ENCODE measurements at places on chromosomes 1 and 21.

DNA sequence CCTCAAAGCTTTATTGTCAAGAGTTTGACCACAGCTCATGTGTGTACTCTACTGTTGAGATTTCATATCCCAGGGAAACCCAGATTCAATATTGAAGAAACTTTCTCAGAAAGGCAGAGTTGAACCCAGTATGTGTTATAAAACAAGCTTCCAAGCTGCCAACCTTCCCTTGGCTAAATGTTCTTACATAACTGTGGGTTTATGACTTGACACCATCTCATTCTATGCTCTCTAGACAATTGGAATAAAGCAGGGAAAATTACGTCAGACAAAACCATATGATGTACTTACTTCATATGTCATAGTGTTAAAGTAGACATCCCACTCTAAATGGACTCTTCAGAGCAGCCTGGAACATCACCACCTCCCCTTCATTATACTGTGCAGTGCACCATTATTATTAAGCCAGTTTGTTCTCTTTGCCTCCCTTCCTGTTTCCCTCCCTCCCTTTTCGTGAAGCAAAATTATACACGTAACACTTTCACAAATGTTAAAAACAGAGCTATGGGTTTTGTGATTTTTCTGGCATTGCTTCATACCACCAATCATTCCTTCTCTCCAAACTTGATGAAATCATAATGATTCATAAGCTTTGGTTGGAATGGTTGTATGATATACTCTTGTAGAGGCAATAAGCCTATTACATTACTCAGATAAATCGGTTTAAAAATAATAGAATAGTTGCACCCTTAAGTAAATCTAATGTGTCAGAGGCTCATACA, 507.2 kb downstream of the LTN1 start:
- H3K27me3 ChIP-seq = no peaks in the 10 kb centered on the region
- H3K36me3 ChIP-seq = no peaks in the 10 kb centered on the region
- DNase-seq = no peak
- no peak overlapping the region for H3K27ac ChIP-seq

DNA sequence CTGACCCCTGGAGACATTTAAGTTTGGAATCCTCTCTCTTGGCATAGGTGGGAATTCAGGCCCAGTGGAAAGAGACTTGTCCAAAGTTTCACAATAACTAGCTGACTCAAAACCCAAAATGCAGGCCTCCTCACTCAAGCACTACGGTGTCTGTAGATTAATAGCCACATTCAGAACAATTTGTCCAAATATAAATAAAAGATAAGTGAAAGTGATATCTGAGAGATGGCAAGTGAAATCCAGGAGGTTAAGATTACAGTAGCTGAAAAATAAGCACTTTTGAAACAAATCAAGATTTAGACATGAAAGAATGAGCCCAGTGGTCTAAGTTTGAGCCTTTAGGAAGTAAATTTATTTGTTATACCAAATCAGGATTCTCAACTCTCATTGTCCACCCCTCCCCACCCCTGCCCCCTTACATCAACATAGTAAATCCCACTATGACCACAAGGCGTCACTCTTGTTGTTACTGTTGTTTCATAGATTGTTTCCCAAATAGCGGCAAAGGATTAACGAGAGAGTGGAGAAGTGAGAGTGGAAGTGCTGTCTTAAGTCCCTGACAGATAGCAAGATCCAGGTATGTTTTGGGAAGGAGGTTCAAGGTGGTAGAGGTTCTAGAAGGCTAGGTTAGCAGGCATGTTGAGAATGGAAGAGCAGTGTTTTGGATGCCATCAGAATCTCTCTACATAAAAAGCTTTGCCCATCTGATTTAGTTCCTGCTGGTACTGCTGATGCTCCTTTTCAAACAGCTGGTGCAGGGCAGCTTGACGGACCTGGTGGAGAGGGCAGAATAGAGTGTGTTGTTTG, 7.1 kb upstream of the TPM3 start:
- H3K36me3 ChIP-seq = no peaks in the 10 kb centered on the region
- peaks cover 15% of the 10 kb centered on the region for H3K27me3 ChIP-seq
- DNase-seq = no peak
- H3K4me1 ChIP-seq = peaks cover 10% of the 10 kb centered on the region
- H3K27ac ChIP-seq = no peak overlapping the region

DNA sequence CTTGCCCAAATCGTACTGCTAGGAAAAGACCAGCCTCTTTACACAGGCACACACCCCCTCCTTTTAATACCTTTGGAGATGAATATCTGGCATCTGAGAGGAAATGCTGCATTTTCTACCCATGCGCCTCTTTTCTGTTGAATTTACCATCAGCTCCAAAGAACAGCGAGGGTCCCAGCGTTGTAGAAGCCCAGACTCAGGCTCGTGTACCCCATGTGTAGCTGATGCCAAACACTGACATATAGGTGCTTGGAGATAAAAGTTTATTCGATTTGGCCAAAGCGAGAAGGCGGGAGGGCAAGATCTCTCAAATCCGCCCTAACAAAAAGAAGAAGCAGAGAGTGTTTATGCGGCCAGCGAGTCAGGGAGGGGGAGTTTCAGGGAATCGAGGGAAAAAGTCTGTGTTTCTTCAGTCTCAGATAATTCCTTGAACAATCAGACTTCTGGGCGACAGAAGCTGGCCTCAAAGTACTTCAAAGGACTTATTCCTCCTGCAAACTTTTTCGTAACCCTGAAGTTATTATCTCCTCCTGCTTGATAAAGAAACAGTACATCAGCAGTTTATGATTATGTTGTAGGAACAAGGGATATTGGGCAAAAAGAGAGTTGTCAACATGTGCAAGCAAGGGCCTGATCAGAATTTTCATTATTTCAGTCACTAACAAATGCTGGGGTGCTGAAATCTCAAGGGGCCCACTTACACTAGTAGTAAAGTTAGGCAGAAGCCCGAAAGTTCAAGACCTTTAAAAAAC, 642 bp upstream of the CREG1 start:
- peaks cover 5% of the 10 kb centered on the region for H3K27me3 ChIP-seq
- no peaks in the 10 kb centered on the region for H3K36me3 ChIP-seq
- peaks cover 23% of the 10 kb centered on the region for H3K4me1 ChIP-seq
- H3K27ac ChIP-seq = peak overlapping the region; percentile 27

GRCh38 chr1:229286099-229286766, 15.3 kb downstream of the RAB4A start:
- peaks cover 36% of the 10 kb centered on the region for H3K4me1 ChIP-seq
- peaks cover 18% of the 10 kb centered on the region for H3K36me3 ChIP-seq
- H3K27ac ChIP-seq = peak overlapping the region; percentile 68
- DNase-seq = no peak
- H3K27me3 ChIP-seq = no peaks in the 10 kb centered on the region

GRCh38 chr1:20376880-20377494, 86.3 kb downstream of the VWA5B1 start:
- no peak overlapping the region for H3K27ac ChIP-seq
- H3K4me1 ChIP-seq = peaks cover 9% of the 10 kb centered on the region
- H3K27me3 ChIP-seq = peaks cover 51% of the 10 kb centered on the region
- H3K4me3 ChIP-seq = no peak overlapping the region
- peak; percentile 17 for DNase-seq

Measured in T-helper 17 cell (primary cell).